Vagina (tissue), 2 donors: ENCODE measurements at places on chromosomes 1 and 21.

GRCh38 chr1:68293609-68294366 is 61.5 kb upstream of the WLS start:
- DNase-seq: no peak

GRCh38 chr21:40796464-40796863 is 50.5 kb downstream of the DSCAM start:
- no peak for DNase-seq

DNA sequence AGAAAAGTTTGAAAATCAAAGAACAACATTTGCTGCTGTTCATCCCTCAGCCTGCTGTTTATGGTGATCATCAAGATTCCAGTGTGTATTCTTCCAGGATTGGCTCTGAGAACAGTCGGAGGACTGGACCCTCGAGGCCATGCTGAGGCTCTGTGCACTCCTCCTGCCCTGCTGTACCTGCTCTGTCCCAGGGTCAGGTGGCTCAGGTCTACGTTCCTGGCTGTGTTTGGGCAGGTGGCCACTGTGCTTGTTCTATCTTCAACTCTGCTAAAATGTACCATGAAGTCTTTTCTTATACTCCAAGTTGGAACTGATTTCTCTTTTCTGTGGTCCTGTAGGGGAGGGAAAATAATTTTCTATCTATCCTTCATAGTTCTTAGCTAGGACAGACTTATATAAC is 175.9 kb downstream of the RWDD3 start:
- no peak for DNase-seq

DNA sequence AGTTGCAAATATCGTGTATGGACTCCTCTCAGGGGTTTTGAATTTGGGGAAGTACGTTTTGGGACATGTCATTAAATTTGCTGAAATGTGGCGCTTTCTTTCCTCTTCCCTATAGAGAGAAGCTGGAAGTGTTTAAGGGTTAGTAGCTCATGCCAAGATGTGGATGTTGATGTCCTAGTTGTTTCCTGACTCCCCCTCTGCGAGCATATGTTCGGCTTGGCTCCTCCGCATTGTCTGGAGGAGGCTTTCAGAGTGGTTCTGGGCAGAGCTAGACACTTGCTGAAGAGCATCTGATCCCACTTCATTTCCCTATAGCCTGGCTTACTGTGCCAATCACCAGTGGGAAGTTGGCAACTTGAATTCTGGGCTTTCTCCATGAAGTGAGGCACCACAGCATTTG is 347.4 kb upstream of the B3GALT2 start:
- DNase-seq: no peak

GRCh38 chr1:40396420-40396819 is 22.9 kb downstream of the SMAP2 start:
- no peak for DNase-seq

DNA sequence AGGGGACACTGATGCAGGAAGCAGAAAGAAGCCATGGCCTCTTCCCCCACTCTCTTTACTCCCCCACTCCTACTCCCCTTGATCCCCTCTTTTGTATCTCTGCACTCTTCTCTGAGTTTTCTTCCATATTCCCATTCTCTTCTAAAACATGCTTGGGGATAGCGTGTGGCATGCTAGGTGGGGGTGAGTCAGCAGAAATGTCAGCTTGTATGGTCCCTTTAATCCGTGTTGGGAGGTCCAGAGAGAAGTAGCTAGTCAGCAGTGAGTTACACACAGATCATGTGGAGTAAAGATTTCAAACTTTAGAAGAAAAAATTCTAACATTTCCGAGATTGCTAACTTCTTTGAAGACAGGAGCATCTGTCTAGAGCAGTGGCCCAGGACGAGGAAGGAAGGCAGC is 4.0 kb upstream of the KCNK1 start:
- no peak for DNase-seq

GRCh38 chr21:37372951-37373350 is 6.4 kb downstream of the DYRK1A start:
- DNase-seq: no peak

GRCh38 chr1:53752281-53752680 is 13.3 kb upstream of the GLIS1 start:
- no peak for DNase-seq

GRCh38 chr1:183607322-183607980 is 17.2 kb upstream of the NCF2 start:
- no peak for DNase-seq

- DNase-seq: peak; percentile 54
Observed at GRCh38 chr1:179823693-179824092, 53.9 kb downstream of the TOR1AIP2 start.

DNA sequence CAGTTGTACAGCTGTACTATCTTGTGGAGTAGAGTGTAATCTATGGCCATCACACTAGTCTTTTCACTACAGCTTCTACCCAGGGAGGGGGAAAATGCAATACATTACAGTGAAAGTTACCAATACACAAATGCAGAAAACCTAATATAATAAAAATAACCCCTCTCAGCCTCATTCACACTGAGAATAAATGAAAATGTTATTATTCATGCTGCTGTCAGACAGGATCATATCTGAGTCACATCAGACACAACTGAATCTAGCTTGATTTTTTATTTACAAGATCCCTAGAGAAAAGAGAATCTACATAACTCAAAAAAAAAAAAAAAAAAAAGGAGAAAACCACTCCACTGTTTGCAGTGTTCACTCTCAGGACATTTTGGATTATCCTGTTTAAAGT is 293.9 kb upstream of the ESRRG start:
- no peak for DNase-seq

DNA sequence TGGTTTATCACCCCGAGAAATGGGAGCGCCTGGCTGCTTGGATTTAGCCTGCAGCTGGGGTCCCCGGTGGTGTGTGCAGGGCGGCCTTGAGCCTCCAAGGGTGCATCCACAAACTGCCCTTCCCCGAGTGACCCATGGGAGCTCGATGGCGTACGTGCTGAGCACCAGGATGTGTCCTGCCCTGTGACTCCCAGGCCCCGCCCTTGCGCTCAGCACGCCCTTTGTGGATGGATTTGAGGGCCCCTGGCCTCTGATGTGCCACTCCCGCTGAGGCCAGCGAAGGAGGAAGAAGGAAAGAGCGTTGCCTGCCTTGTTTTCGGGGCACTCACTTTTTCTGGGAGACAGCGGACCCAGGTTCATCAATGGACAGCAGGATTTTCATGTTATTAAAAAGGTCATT is 1.7 kb upstream of the TFF3 start:
- DNase-seq: peak; percentile 84

- DNase-seq: no peak
Observed at GRCh38 chr1:109113590-109114341, at the start of gene ELAPOR1. TSS of gene ELAPOR1 (plus strand) at chr1:109114115. CDS start at chr1:109114184, 69 bp downstream.

DNA sequence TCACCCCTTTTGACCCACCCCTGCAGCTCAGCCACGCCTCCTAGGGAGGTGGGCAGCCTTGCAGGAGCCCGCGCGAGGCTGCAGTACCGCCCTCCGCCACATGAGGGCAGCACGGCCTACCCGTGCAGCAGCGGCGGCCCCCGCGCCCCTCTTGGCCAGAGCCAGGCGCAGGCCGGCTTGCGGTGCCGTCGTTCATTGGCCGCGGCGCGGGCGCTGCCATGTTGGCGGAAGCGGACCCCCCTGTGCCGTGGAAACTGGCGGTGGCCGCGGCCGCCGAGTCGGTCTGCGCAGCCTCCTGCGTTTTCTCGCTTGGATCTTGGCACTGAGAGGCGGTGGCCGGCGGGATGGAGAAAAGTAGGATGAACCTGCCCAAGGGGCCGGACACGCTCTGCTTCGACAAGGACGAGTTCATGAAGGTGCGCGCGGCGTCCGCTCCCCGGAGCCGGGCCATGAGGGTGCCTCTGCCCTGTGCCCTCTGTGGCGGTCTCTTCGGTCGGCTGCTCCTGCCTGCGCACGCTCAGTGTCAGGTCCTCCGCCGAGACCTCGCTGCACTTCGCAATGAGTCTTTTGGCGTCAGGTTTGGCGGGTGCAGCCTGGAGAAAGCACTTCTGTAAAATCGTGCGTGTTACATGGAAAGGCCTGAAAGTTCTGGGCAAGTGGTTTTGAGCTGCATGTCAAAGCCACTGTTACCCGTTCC is at the start of gene COG2:
COG2 (plus strand) TSS at position 219 of the 697 bp plus-strand sequence; CDS start at position 345, 126 bp downstream.
- peak; percentile 89 for DNase-seq

DNA sequence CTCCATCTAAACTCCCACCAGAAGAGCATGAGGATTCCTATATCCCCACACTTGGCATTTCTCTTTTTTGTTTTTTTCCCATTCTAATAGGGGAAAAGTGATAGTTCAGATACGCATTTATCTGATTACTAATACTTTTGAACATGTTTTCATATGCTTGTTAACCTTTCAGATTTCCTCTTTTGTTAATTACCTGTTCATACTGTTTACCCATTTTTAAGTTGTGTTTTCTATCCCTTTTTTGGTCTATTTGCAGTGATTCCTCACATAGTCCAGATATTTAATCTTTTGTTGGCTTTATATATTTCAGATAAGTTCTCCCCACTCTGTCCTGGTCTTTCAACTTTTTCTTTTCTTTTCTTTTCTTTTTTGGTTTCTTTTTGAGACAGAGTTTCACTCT is 13.6 kb upstream of the PIGK start:
- DNase-seq: no peak

DNA sequence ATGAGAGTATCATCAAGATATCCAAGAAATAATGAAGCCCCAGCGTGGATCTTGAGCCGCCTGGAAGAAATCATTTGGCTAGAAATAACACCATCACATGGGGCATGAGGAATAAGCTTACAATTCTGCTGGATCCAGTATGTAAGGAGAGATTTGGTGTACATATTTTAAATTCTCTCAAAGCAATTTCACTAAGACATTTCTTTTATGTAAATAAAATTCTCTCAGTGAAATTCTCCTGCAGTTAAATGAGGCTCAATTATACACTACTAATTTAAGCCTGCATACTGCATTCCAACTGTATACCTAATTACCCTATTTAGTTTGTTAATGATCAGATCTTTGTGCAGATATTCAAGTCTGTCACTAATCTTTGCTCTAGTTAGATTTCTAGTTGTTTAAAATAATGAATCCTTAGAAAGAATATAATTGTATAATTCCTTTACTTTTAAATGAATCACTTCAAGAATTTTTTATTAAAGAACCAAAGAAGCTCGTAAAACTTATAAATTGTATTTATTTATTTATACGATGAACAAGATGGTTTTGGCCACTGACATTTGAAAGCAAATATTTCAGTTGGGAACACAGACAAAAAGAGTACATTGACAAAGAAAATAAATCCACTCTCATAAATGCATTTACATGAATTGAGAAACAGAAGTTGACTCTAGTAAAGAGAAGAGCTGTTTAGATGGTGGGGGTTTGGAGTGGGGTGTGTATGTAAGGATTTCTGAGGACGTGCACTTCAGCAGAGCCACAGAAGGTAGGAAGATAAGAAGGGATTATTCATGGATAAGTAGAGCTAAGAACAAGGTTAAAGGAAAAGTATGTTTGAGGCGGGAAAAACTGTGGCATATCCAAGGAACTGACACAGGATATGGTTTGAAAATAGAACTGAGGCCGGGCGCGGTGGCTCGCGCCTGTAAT is 466.8 kb downstream of the DSCAM start:
- no peak for DNase-seq

GRCh38 chr1:8070381-8070811 is 44.3 kb upstream of the ERRFI1 start:
- no peak for DNase-seq

DNA sequence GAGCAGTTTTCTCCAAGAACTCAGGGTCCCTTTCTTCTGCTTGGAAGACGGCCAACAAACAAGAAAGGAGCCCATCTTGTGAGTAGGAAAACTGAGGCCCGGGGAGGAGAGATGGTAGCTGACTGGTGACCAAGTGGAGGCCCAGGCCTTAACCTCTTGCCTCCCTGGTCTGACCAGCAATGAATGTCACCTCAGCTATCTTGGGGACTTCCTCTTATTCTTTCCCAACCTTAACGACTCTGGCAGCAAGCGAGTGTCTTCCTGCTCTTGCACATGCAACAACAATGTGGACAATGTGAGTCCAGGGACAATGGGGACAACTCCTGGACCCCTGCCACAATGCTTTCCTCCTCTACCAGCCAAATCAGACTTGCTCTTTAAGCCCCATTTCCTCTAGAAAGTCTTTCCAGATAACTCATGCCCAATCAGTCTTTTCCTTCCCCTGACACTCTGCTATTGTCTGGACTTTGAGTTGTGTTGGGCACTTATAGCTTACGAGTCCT is 12.6 kb downstream of the HSPG2 start:
- DNase-seq: no peak

DNA sequence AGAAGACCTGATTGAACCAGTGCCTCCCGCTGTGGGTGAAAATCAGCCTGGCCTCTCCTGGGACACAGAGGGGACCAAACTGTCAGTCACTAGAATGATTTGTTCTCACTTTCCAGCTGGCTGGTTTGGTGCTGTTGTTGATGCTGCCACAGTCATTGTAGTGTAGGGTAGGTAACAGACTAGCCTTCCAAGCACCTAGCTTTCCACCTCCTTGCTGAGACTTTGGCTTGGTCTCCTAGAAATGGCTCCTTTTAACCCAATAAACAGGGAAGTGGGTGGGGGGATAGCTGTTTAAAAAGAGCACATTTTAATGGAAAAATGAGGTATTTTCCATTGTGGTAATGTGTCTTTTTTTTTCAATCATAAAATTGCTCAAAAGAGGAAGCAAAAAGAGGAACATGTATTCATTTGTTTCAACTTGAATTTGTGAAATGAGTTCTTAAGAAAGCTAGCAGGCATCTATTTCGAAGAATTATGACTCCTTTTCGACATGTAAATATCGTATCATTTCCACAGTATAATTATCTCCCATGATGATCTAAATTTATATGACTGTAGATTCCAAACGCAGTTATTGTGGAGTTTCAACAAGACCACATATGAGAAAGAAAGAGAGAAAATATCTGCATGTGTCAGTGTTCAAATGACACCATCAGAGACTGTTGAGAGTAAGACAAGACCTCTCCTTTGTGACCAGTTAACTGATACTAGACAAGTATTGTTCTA is 190.1 kb downstream of the HLX start:
- no peak for DNase-seq

DNA sequence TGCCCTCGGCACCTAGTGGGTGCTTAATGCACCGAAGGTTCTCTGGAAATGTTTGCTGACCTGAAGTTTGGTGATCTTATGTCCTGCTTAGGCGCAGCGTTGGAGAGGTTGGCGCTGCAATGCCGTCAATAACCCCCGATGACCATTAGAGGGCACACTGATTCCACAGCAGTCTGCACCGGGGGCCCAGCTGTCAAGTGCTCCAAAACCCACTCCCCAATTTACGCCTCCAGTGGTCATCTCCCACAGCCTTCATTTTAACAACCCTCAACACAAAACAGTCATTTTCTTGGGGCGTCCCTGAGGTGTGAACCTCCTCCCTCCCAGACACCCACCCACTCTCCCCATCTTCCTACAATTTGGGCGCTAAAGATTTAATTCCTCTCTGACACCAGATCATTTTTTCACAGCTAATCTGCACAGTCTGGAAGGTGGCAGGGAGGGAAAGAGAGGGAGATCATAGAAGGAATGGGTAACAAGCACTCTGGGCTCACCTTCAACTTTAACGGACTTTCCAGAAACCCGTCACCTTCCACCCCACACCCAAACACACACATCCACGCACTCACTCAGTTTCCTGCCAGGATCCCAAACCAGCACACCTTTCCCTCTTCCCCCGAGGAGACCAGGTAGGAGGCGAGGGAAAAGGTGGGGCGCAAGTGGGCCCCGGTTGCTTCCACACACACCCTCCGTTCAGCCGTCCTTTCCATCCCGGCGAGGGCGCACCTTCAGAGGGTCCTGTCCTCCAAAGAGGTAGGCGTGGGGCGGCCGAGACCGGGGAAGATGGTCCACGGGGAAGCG is 570 bp upstream of the NPR1 start:
- no peak for DNase-seq
